NCI-H82 (cell line): ENCODE measurements at places on chromosomes 7 and 10.

DNA sequence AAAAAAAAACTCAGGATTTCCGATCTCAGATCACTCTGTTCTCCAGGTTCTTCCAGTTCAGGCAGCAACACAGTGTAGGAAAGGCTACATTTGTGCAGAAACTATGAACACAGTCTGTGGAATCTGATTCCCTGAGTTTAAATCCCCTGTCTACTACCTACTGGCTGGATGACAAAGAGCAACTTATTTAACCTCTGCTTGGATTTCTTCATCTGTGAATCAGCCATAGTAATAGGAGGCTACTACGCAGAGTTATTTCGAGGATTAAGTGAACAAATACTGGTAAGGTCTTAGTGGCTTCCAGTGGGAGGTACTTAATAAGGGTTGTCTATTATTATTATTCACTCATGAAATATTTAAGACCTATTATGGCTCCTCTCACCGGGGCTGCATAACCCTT is 44.3 kb upstream of the PDCD4 start:
- DNase-seq: no peak

- DNase-seq: no peak
These were observed 863.8 kb upstream of the ZWINT start for GRCh38 chr10:57224811-57225210.

- DNase-seq: no peak
These were observed 40.2 kb downstream of the ASB13 start for GRCh38 chr10:5625992-5626777.

DNA sequence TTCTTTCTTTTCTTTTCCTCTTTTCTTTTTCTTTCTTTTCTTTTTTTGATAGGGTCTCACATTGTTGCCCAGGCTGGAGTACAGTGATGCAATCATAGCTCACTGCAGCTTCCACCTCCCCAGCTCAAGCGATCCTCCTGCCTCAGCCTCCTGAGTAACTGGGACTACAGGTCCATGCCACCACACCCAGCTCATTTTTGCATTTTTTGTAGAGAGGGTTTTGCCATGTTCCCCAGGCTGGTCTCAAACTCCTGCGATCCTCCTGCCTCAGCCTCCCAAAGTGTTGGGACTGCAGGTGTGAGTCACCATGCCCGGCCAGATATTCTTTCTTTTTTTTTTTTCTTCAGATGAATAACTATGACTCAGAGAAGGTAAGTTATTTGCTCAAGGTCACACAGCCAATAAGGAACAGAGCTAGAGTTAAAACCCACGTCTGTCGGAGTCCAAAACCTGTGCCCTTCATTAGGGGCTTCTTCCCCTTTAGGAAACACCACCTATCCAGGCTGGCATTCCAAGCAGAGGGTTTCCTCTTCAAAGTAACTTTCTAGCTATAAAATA is 28.1 kb upstream of the DNMBP start:
- no peak for DNase-seq
